Stimulated activated CD8-positive, alpha-beta memory T cell treated with anti-CD3 and anti-CD28 coated beads, Interleukin-2, amount 100 ng/mL, for 48 hours (primary cell): ENCODE measurements at places on chromosomes 16 and 17.

DNA sequence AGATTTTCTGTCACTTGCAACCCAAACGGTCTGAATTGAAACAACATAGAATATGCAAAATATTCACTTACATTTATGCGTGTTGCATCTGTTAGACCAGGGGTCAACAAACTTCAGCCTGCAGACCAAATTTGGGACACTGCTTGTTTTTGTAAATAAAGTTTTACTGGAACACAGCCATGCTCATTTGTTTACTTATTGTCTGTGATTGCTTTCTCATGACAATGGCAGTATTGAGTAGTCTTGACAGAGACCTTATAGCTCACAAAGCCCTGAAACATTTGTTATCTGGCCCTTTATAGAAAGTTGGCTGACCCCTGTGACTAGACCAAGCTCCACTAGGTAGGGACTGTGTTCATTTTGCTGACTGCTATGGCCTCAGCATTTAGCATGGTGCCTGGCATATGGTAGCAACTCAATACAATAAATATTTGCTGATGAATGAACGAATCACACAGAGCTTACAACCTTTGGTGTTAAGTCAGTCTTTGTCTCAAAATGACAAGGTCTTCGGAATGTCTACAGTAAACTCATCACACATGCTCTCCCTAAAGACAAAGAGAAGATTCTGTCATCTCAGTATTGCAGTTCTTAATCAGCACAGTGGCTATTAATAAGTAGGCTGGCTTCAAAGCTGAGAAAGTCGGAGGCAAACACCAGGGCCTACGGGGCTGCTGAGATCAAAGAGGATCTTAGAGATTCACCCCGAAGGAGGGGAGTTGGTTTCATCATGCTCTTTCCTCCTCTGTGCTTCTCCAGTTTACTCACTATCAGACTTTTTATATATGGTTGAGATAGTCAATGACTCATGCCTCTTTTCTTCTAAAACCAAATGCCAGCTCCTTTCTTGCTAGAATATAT lies 95.2 kb upstream of the AXIN2 start:
- DNase-seq, result peak; percentile 35

DNA sequence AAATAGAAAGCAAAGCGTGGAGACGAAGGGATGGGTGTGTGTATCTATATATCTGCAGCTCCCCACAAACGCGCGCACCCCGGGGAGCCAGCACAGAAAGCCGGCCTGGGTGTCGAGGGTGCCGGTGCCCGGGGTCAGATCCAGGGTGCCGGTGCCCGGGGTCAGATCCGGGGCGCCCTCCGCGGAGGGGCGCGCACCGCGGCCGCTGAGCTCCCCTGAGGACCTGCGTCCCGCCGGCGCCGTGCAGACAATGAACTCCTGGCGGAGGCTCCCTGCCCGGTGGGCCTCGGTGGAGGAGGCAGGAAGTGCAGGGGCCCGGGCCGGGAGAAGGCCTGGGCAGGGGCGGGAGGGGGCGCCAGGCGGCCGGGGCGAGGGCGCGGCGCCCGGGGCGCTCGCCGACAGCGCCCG lies 1.1 kb downstream of the ZNF423 start:
- no peak for DNase-seq

DNA sequence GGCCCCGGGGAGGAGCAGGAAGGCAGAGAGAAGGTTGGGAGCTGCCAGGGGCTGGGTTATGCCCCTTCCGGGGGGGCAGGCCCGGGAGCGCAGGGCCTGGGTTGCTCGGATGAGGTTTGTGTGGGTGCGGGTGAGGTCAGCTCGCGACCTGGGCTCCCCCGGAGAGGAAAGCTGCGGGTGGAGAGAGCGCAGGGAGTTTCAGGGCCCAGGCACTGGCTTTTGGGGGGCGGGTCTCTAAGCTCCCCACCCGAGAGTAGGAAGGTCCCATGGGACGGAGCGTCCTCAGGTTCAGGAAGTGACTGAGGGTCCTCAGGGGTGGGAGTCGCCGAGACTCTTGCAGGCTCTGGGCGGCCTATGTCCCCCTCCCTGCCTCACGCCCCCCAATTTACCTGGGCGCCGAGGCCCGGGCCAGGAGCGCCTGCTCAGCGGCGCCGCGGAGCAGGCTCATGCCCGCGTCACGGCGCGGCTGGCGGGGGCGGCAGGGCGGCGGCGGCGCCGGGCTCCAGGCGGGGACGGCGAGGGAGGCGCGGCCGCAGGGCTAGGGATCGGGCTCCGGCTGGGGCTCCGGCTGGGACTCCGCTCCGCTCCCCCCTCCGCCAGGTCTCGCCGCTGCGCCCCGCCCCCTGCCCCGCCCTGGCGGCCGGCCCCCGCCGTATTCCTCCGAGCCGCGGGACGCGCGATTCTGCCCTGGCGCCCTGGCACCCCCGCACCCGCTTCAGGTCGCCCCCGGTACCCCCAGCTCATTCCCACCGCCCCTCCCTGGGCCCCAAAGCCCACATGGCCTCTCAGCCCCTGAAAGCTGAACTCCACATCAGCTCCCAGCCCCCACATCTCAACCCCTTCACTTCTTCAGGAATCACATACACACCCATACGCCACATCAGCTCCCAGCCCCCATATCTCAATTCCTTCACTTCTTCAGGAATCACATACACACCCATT lies at the start of gene DOK4:
Gene DOK4 (minus strand): TSS at position 578 of the 942 bp plus-strand sequence. CDS start 6,986 bp downstream, outside the sequence.
- peak; percentile 76 for DNase-seq

DNA sequence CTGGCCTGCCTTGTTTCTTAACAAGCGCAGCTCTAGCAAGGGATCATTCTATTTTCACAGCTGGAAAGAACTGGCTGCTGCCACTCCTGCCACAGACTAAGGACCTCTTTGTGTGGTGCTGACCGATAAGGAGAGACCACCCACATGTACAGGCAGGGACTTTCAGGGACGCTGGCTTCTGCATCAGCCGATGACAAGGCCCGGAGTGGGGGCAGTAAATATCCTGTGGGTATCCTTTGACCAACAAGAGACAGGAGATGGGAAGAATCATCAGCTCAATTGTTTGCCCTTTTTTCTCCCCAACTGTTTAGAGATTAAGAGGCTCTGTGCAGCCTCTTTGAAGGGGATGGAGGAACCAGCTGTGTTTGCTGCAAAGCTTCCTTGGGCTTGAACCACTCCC lies 9.2 kb upstream of the ITPRIPL2 start:
- no peak for DNase-seq
